ENCODE measurements at places on chromosomes 16 and 17.

- no peak for DNase-seq
Measured at GRCh38 chr16:82748026-82748425, 121.3 kb downstream of the CDH13 start.

- DNase-seq = no peak
Measured at GRCh38 chr17:65434251-65434650, 127.2 kb downstream of the AXIN2 start.

- DNase-seq = no peak
Measured at GRCh38 chr17:70096861-70097260, 21.8 kb downstream of the KCNJ16 start.

GRCh38 chr16:6146874-6147425 is 1049.4 kb upstream of the EEF2KMT start:
- DNase-seq = no peak

- no peak for DNase-seq
Measured at GRCh38 chr17:19304209-19304608, 58.3 kb downstream of the B9D1 start.

DNA sequence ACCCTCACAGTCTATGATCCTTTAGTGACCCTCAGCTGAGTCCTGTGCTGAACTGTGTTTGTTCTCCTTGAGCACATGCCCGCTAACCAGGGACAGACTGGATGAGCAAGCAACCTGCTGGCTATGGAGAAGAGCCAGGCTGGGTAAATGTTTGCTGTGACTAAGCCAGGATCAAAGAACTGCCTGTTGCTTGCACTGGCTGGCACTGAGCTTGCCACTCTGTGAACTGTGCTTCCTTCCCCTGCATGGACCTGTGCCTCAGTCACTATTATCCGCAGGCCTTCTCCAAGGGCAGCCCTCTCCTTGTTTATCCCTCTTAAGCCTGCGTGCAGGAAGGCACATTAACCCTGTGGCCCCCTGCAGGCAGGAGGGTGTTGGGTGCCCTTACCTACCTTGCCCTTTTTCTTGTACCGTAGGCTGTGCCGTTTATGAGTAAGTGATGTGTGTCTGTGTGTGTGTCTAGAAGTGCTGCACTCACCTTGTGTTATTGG is 7.4 kb downstream of the PNPO start:
- no peak for DNase-seq

- DNase-seq = no peak
Measured at GRCh38 chr17:13502263-13502662, 99.5 kb downstream of the HS3ST3A1 start.
